ENCODE measurements at places on chromosomes 11 and 22.

DNA sequence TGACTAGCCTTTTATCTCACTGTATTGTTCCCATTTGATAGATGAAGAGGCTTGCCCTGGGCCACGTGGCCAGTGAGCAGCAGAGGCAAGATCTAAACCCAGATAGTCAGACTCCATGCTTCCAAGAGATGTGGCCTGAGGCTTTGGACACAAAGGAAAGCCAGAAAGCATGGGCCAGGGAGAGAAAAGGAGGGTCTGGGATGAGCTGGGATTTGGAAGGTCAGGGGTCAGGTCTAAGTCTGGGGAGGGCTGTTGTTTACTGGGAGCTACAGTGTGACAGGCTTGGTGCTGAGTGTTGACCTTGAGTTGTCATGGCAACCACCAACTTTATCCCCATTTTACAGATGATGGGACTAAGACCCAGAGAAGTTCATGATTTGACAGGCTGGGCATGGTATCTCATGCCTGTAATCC, 2.1 kb downstream of the SLC35E4 start:
- no peak for DNase-seq

GRCh38 chr22:40417881-40418280, 47.5 kb downstream of the SGSM3 start:
- no peak for DNase-seq

GRCh38 chr22:17559188-17559587, 4.1 kb upstream of the SLC25A18 start:
- no peak for DNase-seq

DNA sequence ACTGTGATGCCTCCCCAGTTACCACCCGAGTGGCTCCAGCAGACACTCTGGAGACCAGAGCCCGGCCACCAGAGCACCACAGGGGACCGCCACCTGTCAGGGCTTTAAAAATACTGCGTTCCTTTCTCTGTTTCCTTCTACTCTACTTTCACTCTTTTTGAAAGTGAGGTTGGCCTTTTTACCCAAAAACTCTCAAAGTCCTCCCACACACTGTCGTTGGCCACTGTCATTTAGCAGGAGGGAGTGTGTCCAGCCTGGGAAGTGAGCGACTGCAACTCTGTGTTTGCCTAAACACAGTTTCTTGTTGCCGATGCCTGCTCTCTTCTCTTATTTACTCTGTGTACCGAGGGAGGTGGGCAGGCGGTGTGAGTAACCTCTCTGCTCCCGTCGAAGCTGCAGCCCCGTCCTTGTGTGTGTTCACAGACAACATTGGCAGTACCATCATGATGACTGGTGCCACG, 90.8 kb upstream of the CLDN5 start:
- no peak for DNase-seq

DNA sequence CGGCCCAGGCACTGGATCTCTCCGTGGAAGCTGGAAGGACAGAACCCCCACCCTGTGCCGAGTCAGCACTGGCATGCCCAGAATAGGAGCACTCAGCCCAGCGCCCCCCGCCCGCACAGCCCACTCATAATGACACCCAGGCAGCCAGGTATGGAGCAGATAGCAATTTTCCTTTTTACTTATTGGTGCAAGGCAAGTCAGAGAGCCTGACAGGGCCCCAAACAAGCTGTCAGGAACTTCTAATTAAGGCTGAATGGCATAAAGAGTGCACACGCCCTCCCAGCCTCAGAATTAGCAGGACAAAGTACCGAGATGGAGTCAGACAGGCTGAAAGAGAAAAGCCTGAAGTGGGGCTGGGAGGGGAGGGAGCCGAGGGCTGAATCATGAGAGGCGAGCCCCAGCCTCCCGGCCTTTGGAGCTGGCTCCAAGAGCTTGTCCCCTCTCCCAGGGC, 76.9 kb downstream of the DSCAML1 start:
- DNase-seq, result no peak

DNA sequence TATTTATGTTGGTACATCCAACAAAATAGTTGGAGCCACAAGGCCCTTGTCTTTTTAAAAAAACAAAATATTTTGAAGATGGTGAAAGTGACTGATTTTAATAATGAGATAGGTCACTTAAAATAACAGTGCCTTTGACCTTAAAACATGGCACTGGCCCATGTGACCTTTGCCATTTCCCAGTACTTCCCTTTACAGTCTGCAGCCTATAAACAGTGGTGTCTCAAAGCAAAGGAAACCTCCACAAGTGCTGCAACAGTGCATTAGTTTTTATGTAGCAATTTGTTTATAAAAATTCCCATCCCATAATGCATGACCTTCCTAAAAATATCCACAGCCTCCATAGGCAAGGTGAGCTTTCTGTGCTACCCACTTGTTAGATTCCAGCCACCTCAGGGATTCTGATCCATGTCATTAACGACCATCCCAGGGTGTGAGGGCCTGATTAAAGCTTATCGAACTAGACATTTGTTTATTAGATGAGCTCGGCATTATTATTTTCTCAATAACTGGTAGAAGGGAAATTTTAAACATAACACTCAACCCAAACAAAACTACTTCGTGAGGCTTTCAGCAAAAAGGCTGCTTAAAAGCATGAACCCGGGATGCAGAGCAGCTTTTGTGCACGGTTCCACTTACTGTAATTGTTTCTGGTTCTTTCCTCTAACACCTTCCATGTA, 28.0 kb upstream of the CRKL start:
- no peak for DNase-seq

- DNase-seq, result no peak
Measured at GRCh38 chr11:65794570-65795510, 8.0 kb downstream of the OVOL1 start.

- DNase-seq, result no peak
Measured at GRCh38 chr22:41762980-41763779, 37.3 kb upstream of the CCDC134 start.

DNA sequence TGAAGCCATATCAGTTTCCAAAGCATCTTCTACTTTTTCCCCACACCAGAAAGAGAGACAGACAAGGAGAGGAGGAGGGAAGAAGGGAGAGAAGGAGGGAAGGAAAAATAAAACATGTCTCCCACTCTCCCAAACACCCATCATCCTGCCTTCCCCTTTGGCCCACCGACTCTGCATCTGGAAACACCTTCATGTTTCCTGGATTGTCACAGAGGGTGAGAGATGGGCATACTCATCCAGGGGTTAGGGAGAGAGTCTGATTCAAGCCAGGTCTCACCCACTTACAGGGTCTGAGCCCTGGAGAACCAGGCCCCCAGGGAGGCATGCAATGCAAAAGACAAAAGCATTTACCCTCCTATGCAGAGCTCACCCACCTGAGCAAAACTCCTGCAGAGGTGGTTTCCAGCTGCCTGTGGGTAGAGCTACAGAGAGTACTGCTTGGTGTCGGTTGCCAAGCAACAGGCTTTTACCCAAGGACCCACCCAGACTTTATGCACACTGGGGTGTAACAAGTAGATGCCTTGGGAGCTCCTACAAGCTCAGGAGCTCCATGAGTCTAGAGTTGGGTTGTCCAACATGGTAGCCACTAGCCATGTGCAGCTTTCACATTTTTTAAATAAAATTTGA, 33.4 kb downstream of the MN1 start:
- no peak for DNase-seq

DNA sequence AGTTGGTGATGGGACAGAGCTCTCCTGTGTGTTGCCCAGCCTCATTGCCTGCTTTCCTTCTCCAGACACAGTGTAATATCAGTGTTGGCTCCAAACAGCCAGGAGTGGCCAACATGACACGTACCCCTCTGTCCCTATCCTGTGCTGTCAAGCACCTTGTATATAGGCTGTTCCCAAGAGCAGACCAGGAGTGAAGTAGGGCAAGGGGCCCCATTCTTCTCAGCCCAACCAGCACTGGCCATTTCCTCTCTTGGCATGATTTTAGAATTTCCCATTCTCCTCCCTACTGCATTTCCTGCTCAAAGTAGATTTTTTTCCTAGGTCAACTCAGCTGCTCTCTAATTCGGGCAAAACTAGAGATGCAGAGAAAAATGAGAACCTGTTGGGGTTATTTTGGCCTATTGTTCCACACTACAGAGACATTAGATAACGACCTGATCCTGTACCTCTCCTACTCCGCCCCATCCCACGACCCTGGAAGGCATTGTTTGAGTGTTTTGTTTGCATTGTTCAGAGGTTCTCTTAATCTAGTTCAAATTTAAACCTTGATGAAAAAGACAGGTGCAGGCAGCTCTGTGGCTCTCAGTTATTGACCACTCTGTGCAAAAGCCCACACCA, 95.6 kb downstream of the RASSF10 start:
- no peak for DNase-seq

DNA sequence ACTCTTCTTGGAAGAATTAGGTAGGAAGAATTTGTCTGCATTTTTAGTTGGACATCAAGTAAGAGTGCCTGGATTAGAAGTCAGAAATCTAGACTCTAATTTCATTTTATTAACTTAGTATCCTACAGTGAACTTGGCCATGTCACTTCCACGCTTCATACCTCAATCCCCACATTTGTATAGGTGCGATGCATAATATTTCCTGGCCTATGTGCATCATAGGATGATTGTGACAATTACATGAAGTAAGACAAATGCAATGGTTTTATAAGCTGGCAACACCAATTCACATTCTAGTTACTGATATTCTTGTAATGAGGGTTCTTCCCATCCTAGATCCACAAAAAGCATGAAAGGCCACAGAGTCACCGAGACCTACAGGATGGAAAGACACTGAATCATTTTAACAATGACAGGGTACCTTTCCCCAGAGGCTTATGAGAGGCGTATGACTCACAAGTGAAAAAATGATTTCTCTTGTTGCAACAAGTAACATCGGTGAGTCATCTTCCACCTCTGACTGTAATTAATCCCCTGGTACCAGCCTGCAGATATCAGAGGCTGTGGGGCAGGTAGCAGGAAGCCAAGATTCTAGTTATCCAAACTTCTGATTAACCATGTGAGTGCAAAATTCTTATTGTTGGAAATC, 56.0 kb upstream of the OR5AK2 start:
- DNase-seq, result peak; percentile 87

- DNase-seq, result no peak
Measured at GRCh38 chr22:29739346-29739875, 19.6 kb downstream of the CABP7 start.

DNA sequence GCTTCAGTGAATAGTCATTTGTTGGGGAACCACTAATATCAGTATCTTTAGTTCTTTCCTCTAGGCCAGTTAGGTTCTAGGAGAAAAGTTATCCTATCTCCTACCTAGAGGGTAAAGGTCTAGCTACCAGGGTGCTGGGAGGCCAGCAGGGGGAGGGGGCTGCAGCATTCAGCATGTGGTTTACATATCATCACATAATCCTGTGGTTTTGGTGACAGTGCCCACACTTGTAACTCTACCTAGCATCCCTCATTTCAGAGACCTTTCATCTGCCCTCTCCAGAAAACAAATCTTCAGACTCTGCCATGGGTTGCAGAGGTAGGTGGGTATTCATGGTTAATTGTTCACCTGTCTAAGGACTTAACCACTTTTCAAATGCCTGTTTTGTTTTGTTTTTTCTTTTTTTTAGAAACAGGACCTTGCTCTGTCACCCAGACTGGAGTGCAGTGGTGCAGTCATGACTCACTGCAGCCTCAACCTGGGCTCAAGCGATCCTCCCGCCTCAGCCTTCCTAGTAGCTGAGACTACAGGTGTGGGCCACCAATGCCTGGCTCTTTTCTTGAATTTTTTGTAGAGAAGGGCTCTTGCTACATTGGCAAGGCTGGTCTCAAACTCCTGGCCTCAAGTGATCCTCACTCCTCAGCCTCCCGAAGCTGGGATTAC, 146.8 kb downstream of the ENTHD1 start:
- DNase-seq, result no peak

- no peak for DNase-seq
Measured at GRCh38 chr22:24355574-24355973, 71.8 kb upstream of the ADORA2A start.

GRCh38 chr11:126805870-126806269, 194.7 kb downstream of the KIRREL3 start:
- no peak for DNase-seq

DNA sequence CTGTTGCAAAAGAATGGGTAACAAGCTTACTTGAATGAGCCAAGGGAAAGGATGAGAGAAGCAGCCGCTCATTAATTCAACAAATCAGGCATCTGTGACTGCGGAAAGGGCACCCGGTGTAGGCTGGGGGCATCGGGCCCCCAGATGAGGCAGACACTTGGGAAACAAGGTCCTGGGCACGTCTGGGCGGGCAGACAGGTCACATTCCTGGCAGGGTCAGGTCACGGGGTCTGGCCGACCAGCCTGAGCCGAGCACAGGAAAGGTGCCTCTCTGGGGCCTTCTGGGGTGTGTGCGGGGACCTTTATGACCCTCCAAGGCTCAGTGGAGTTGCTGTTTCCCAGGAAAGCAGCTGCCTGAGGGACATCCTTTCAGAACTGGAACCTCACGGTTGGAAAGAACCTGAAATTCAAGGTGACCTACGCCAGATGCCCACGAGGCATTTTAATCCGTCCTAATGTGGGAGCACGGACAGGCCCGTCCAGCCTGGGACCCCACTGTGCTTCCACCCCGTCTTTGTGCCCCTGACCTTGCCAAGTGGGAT, 57.1 kb downstream of the ST14 start:
- no peak for DNase-seq

DNA sequence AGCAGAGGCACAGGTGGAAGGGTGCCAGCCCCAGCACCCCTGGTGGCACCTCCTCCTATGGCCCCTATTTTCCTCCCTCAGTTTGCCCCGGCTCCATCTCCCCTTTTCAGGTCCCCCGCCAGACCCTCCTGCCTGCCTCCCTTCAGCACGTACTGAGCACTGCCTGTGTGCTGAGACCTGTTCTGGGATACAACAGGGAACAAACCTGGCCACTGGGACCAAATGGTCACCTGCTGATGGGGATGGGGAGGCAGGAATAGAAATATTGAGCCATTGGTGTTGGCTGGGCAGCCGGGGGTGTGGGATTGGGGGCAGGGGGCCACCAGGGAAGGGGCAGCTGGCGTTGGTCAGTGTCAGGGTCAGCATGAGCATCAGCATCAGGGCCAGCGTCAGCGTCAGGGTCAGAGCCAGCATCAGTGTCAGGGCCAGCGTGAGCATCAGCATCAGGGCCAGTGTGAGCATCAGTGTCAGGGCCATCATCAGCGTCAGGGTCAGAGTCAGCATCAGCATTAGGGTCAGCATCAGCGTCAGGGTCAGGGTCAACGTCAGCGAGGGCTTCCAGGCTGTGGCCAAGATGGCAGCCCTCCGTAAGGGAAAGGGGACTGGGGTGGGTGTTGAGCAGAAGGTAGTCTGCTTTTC, 7.5 kb downstream of the ZNF74 start:
- no peak for DNase-seq

DNA sequence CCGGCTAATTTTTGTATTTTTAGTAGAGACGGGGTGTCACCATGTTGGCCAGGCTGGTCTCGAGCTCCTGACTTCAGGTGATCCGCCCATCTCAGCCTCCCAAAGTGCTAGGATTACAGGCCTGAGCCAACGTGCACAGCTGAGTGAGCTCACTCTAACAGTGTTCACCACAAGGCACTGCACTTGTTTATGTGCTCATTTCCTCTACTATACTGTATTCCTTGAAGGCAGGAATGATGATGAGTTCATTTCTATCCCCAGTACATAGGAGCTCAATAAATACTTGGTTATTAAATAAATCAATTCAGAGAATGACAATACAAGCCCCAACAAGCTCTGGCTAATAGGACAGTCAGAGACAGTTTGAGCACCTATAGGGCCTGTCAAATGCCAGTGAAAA, 29.1 kb downstream of the ALG8 start:
- no peak for DNase-seq

GRCh38 chr11:27118949-27119348, 78.3 kb downstream of the BBOX1 start:
- DNase-seq, result no peak

Measured in kidney glomerular epithelial cell (primary cell).